DMS153 (cell line): ENCODE measurements at places on chromosomes 4 and X.

- DNase-seq: no peak
Observed at GRCh38 chrX:147958291-147958690, 22.8 kb upstream of the FMR1NB start.

DNA sequence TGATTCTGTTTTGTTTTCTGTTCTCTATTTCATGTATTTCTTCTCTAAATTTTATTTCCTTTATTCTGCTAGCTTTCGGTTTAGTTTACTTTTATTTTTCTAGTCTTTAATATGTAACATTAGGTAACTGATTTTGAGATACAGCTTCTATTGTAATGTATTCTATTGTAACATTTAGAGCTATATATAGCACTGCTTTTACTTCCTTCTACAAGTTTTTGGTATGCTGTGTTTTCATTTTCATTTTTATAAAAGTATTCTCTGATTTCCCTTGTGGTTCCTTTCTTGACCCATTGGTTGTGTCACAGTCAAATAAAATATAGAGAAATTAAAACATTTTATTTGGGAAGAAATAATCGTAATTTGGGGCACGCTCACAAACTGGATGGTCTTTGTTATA is 13.9 kb upstream of the CT47A1 start:
- no peak for DNase-seq

- DNase-seq: no peak
Observed at GRCh38 chr4:3059943-3060342, 14.4 kb downstream of the HTT-AS start.

- no peak for DNase-seq
Observed at GRCh38 chrX:112094729-112095128, 12.2 kb upstream of the TRPC5 start.
